ENCODE measurements at places on chromosomes 1 and 21.

DNA sequence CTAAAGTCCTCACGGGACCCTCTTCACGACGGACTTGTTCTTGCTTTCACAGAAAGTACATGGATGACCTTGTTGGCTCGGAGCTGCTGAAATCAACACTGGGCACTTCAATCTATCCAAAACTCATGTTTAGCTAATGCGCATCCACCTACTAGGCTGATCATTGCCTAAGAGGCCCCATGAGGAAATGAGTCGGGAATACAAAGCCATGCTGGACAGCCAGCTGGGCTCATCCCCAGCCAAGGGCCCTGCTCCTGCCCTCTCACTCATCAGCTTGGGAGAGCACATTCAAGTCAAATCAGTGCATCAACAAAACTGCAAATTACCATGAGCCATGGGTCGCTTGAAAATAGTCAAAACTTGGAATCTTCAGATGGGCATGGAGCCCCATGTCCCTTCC lies 14.8 kb upstream of the HEYL start:
- DNase-seq: no peak

DNA sequence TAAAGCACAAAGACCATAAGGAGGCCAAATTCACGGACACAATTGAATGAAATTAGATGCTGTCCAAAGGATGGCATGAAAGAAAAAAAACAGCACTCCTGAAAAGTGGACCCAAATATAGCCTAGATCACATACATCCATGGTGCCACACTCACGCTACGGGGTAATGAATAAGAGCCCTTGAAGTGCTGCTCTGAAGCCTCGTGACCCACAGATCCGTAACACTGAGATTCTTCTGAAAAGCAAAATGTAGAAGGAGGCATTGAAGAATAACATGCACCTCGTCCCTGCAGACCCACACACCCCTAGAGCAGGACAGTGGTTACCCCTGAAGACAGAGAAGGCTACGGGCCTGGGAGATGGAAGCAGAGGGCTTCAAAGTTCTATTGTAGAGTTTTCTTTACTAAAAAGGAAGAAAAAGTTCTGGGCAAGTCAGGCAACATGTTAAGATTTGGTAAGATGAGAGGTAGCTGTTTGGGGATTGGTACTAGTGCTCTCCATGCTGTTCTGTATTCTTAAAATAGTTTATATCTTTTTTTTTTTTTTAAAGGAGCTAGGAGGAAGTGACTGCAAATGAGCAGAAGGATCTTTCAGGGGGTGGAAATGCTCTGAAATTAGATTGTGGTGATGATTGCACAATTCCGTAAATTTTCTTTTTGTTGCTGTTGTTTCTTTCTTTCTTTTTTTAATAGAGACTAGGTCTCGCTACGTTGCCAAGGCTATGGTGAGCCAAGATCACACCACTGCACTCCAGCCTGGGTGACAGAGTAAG lies 4.1 kb upstream of the ITGB2 start:
- DNase-seq: no peak

DNA sequence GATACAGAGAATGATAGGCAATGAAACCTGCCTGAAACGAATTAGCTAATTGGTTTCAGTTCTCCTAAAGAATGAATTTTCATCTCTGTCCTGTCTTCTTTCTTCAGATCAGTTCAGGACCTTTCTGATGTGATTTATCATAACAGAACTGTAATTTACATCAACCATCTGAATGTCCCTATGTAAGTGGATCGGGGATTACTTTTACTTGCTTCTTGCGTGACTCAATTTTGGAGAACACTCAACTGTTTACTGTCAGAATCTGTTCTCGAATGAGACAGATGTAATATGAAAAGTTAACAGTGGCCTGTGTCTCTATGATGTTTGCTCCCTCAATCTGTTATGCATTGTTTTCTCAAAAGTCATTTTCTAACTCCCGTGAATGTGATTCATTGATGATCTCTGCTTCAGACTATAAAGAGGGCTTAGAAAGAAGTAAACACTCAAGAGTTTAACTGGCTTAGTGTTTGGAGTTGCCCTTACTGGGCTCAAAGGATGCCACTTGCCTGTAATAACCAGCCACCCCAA lies 111.0 kb downstream of the GABPA start:
- DNase-seq: no peak

- no peak for DNase-seq
Observed at GRCh38 chr1:67604778-67605177, 80.2 kb upstream of the GADD45A start.

DNA sequence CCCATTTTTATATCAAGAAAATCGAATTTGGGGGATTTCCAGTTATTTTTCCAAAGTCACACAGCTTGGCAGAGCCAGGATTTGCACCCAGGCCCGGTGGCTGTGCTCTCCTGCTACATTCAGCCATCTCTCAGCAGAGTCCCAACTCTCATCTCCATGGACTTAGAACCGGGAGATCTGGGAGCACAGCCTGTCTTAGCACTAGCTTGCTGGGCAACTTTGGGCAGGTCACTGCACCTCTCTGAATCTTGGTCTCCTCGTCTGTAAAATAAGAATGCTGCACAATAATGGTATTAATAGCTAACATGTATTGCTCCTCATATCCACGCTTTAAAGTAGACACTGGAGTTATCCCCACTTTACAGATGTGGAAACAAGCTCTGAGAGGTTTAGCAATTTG lies 47.8 kb upstream of the PAX7 start:
- no peak for DNase-seq

- no peak for DNase-seq
Observed at GRCh38 chr21:43268804-43269186, 100.0 kb downstream of the CRYAA start.

- DNase-seq: no peak
Observed at GRCh38 chr21:35818597-35818996, 241.7 kb downstream of the SETD4 start.

GRCh38 chr21:46454142-46454541 lies 4.5 kb upstream of the DIP2A start:
- DNase-seq: no peak

- DNase-seq: no peak
Observed at GRCh38 chr1:179119513-179119912, 37.6 kb downstream of the TOR3A start.

- DNase-seq: no peak
Observed at GRCh38 chr1:14508613-14509012, 89.9 kb upstream of the KAZN start.

DNA sequence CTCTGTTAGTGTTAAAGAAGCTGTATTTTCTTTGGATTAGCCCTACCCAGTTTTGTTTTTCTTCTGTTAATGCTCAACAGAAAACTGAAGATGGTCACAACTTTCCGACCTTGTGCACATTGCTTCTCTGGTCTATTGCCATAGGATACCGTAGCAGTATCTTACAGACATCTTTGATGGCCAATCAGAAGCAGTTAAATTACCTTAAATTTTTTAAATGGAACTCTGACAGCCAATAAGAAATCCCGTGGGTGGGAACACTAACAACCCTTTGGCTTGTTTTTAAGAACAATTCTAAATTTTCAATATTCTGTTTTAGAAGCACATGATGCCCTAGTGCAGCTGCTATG lies 17.2 kb downstream of the NFYC start:
- peak; percentile 67 for DNase-seq

- no peak for DNase-seq
Observed at GRCh38 chr1:82319546-82319945, 518.8 kb downstream of the ADGRL2 start.

DNA sequence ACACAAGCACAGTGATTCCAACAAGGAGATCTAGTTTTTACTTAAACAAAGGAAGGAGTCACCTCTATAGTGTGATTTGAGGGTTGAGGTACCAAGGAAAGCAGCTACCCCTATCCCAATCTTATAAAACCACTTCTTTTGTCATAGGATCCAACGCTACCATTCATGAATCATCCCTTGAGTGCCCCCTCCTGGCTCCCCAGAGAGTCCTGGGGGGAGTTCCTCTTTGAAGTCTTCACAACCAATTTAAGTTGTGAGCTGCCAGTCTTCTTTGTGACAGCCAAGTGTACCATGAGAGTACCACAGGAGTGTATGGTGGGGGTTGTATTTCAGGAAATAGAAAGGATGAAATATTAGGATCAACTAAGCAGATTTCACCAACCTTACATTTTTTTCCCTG lies 39.1 kb upstream of the NHLH2 start:
- no peak for DNase-seq
